ENCODE measurements at places on chromosomes 1 and 21.
A peak's percentile ranks its signal among the peaks of the same experiment; 100 is the strongest.

DNA sequence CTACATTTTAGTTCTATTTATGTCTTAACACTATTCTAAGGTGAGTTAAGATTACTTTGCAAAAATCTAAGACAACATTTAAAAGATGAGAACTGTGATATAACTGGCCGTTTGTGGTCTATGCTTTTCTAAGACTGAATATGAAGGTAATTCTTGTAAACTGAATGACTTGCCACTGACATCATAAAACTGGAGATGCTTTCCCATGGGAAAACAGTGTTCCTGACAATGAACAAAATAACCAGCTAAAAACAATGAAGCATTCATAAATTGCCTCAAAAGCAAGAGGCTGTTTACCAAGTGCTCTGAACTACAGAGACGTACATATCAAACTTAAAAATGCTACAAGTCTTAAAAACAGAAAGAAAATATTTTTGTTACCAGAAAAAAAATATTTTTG, 54.7 kb downstream of the APP start:
- H3K27ac ChIP-seq = no peak overlapping the region
- DNase-seq = peak; percentile 68
- H3K36me3 ChIP-seq = peaks cover 4% of the 10 kb centered on the region

DNA sequence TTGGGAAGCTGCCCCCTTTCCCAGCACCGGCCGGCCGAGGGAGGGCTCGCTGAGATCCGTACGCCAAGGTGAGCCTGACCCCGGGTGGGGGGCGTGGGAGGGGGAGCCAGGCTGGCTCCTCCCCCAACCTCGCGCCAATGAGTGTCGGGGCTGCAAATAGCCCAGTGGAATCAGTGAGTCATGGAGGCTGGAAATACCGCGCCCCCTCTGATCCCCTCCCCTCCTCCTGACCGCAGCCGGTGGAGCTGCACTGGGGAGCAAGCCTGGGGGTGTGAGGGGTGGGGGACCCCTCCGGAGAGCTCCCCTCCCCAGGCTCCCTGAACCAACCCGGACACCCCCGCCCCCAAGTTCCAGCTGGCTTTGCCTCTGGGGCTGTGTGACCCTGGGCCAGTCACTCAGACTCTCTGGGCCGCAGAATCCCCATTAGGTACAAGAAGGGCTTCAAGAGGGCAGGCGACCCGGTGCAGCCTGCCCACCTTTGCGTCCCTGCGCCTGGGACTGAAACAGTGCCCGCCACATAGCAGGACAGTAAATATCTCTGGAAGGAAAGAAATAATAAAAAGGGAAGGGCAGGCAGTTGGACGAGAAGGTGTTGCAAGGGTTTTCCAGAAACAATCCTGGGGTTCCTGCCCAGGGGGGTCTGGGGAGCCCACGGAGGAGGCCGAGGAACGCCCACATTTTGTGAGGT, 4.5 kb downstream of the HSPB7 start:
- H3K27me3 ChIP-seq = no peaks in the 10 kb centered on the region
- no peak overlapping the region for H3K4me3 ChIP-seq
- no peaks in the 10 kb centered on the region for H3K36me3 ChIP-seq
- peak; percentile 90 for DNase-seq
- H3K27ac ChIP-seq = no peak overlapping the region

DNA sequence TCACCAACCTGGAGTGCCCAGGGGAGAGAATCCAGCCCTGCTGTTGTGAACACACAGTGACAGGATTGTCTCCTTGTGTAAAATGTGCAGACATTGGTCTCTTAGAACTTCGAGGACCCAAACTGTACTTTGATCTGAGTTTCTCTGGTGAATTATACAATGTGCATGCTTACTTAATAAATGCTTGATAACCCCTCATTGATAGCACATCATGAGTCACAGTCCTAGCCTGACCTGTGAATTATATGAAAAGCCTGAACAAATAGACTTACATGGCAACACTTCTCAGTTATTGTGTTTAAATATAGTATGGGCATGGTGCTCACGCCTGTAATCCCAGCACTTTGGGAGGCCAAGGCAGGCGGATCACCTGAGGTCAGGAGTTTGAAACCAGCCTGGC, 22.6 kb downstream of the IFNGR2 start:
- no peak overlapping the region for H3K27ac ChIP-seq
- H3K36me3 ChIP-seq = peaks cover 55% of the 10 kb centered on the region
- DNase-seq = no peak
- no peaks in the 10 kb centered on the region for H3K27me3 ChIP-seq
- H3K4me1 ChIP-seq = peaks cover 12% of the 10 kb centered on the region

DNA sequence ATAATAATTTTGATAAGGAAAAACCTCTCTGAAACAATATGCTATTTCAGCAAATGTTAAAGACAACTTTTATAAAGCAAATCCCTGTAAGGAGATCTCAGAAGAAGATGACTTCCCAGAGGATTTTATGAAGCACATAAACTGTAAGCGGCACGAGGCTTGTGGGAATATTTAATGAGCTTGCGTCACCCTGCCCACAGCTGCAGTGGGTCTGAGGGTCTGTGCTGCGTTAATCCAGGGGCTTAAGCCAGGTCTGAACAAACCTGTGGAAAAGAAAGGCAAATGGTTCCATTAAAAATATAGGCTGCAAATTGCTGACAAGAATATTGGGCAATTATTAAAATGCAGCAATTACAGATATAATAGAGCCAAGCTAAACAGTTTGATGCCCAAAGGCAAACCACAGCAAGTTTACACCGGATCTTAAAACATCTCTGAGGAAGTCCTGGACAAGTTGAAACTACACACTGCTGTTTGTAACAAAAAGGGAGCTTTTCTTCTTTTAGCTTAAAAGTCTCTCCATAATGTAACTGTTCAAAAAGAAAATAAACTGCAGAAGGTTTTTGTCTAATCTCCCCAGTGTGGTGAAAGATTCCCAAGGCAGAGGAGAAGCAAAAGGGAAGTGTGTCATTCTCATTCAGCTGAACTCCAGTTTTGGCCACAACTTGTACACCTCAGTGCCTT, 21.8 kb downstream of the TGFBR3 start:
- H3K27me3 ChIP-seq = no peaks in the 10 kb centered on the region
- peaks cover 64% of the 10 kb centered on the region for H3K36me3 ChIP-seq
- H3K4me3 ChIP-seq = peak overlapping the region; percentile 19
- H3K27ac ChIP-seq = no peak overlapping the region

GRCh38 chr1:200786788-200787187, 48.1 kb downstream of the CAMSAP2 start:
- H3K27ac ChIP-seq = no peak overlapping the region
- no peaks in the 10 kb centered on the region for H3K4me1 ChIP-seq
- H3K27me3 ChIP-seq = no peaks in the 10 kb centered on the region
- DNase-seq = peak; percentile 30
- H3K36me3 ChIP-seq = peaks cover 40% of the 10 kb centered on the region

DNA sequence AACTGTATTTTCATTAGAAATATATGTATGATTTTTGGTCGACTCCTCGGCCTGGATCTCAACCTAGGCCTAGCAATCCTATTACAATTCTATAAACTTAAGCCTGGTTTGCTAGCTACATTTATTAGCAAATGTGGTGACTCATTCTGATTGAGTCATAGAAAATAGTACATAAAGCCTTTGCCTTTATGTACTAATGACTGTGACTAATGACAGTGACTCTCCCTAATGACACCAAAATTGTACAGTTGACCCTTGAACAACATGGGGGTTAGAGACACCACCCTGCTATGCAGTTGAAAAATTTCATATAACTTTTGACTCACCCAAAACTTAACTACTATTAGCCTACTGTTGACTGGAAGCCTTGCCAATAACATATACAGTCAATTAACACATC, 78.9 kb downstream of the CLEC20A start:
- DNase-seq = peak; percentile 87
- no peaks in the 10 kb centered on the region for H3K4me1 ChIP-seq
- no peak overlapping the region for H3K27ac ChIP-seq
- H3K36me3 ChIP-seq = peaks cover 11% of the 10 kb centered on the region
- H3K27me3 ChIP-seq = no peaks in the 10 kb centered on the region

- no peak overlapping the region for H3K27ac ChIP-seq
- peaks cover 77% of the 10 kb centered on the region for H3K36me3 ChIP-seq
- no peaks in the 10 kb centered on the region for H3K27me3 ChIP-seq
Measured at GRCh38 chr1:235776396-235776795, 90.3 kb downstream of the LYST start.

GRCh38 chr1:65658122-65658521, 134.6 kb upstream of the PDE4B start:
- no peak overlapping the region for H3K4me3 ChIP-seq
- no peaks in the 10 kb centered on the region for H3K27me3 ChIP-seq
- DNase-seq = peak; percentile 4

DNA sequence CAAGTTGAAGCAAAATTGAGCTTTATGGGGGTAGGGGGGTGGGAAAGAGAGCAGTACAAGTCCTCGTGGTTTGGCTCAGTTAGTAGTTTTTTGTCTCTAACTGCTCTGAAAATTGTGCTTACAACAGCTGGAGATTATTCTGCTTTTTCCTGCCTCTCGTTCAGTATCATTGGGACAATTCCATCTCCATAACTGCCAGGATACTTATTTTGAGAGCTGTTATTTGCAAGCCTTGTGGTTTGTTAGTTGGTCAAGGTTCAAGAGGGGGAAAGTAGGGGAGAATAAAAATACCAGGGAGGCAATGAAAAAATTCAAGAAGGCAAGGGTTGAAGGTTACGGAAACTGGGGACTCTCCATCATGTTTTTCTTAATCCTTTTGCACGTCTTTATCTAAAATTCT, 811.8 kb upstream of the ADGRL2 start:
- no peaks in the 10 kb centered on the region for H3K27me3 ChIP-seq
- H3K36me3 ChIP-seq = no peaks in the 10 kb centered on the region
- no peak for DNase-seq

GRCh38 chr1:81006502-81006901, 794.2 kb upstream of the ADGRL2 start:
- H3K36me3 ChIP-seq = no peaks in the 10 kb centered on the region
- no peak overlapping the region for H3K27ac ChIP-seq
- no peak overlapping the region for H3K4me3 ChIP-seq
- no peaks in the 10 kb centered on the region for H3K4me1 ChIP-seq
- H3K27me3 ChIP-seq = no peaks in the 10 kb centered on the region
- no peak for DNase-seq

DNA sequence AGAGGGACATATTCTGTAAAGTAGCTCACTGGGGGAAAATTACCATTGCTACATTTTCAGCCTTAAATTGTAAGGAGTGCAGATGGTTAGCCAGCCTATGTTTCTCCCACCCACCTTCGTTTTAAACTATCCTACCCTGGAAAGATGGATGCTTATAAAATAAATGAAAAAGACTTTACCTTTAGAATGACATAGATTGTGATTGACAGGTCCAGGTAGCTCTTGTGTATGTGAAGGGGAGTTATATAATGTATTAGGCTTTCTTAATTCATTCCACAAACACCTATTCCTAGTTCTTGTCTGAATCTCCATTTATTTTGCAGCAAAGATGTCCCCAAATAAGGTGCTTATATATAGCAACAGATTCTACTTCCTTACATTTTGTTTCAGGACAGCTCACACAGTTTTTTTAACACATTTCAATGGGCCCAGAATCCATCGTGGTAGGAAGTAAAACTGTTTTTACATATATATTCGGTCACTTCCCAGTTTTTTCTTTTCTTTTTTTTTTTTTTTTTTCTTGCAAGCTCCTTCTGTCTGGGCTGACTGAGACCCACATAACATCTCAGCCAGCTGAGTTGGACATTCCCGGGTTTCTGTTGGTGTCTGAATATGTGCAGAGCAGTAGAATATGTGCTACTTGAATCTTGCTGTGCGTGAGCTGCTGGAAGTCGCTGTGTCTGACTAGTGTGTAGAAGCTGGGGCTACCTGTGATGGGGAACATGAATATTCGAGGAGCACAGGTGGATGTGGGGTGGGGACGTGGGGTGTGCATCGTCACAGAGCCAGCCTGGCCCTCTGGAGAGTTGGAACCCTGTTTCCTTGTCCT, 27.8 kb downstream of the UCK2 start:
- H3K4me1 ChIP-seq = peaks cover 30% of the 10 kb centered on the region
- H3K4me3 ChIP-seq = no peak overlapping the region
- peak overlapping the region; percentile 84 for H3K27ac ChIP-seq
- H3K27me3 ChIP-seq = no peaks in the 10 kb centered on the region
- no peaks in the 10 kb centered on the region for H3K36me3 ChIP-seq
- DNase-seq = no peak

- H3K4me3 ChIP-seq = no peak overlapping the region
- no peak overlapping the region for H3K27ac ChIP-seq
- peaks cover 6% of the 10 kb centered on the region for H3K4me1 ChIP-seq
- H3K36me3 ChIP-seq = peaks cover 83% of the 10 kb centered on the region
- no peak for DNase-seq
Measured at GRCh38 chr1:231272173-231272572, 31.2 kb downstream of the GNPAT start.
